ENCODE measurements at places on chromosomes 7 and 10.

GRCh38 chr7:44959433-44959951 lies 19.3 kb downstream of the MYO1G start:
- no peak for DNase-seq

DNA sequence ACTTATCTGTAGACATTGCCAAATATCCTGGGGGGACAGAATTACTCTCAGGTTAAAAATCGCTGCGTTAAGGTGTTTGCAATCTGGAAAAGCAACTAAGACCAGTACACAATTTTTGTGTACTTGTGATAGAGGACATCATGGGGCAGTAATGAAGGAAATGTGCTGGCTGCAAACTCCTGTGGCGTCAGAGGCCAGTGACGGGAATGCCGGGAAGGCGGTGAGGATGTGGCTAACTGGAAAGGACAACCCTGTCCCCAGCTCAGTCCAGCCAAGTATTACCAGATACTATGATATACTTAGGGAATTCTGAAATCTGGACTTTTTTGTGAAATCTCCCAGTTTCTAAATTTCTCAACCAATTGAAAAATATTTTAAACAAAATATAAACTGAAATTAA lies 103.1 kb upstream of the NANOS1 start:
- DNase-seq: no peak

GRCh38 chr10:133012573-133013359 lies 70.4 kb upstream of the CFAP46 start:
- DNase-seq: no peak

GRCh38 chr10:110008518-110009339 lies 945 bp downstream of the ADD3 start:
- DNase-seq: no peak

DNA sequence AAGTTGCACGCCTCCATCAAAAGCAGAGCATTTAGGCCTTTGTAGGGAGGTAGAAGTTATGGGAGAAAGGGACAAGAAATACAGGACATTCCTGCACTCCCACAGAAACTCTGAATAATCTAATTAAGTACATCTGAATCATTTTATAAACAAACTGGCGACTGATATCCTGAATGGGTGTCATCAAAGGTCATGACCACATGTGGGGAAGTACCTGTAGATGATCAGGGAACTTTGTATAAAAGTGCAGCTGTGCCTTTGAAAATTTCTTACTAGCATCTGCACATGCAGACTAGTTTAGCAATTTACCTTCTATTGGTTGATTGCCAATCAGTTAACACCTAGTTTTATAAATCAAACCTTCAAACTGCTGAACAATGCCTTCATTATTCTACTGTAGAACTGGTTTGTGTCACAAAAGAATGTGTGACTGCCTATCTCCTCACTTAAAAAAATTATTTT lies 17.1 kb downstream of the STEAP4 start:
- peak; percentile 44 for DNase-seq
